ENCODE measurements at places on chromosomes 7 and 10.

- no peak for DNase-seq
These were observed 381.7 kb downstream of the DNAJB6 start for GRCh38 chr7:157718303-157719007.

GRCh38 chr7:2602406-2603043 lies 29.3 kb upstream of the TTYH3 start:
- DNase-seq, result no peak

- DNase-seq, result no peak
These were observed 23.5 kb upstream of the PANK1 start for GRCh38 chr10:89668386-89669071.

DNA sequence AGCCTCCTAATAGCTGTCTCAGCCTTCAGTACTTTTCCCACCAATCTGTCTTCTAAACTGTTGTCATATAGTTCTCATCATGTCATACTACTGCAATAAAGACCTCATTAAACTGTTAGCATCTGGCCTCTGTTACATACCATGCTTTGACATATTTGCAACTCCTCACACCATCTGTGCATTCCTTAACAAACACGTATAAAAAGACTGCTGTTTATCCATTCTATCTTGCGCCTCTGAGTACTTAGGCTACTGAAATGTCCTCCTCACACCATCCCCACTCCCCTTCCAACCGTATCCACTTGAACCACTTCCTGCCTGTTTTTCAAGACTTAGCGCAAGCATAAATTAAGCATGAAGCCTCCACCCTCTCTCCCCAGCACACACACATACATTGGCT lies 41.6 kb downstream of the SLC16A9 start:
- DNase-seq, result no peak

DNA sequence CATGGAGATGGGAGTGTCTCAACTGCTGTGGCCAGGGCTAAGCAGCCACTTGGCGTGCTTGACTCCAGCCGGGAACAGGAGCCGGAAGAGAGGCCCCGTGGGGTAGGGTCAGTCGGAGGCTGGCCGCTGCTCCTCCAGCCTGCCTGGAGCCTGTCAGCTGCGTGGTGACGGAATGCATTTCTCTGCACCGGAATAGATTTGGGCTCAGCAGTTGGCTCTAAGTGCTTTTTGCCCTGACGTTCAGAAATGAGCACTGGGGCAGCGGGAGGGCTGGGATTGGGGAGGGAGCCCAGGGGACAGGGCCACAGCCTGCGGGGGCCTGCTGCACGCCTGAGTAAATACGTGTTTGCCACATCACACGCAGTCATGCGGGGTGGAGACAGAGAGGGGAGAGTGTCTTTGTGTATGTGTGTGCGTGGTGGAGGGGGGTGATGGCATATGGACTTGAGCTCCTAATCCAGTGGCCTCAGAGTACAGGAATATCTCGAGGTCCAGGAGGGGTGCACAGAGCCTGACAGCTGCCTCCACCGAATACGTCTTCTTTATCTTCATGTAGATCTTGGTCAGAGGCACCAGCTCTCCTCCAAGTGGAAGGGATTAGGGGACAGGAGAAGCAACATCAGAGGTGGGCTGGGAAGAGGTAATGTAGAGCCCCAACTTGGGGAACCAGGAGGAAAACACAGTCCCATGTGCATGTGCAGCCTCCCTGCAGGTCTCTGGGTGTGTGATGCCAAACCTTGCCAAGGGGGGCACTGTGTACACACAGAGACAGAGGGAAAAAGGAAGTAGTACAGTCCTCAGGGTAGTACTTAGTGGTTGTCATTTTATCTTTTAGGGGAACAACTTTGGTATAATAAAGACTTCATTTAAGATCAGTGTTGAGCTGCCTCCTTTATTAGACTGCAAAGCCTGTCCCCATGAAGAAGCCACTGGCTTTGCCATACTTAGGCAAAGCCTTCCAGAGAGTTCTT lies 151.4 kb downstream of the CDH23 start:
- peak; percentile 56 for DNase-seq

DNA sequence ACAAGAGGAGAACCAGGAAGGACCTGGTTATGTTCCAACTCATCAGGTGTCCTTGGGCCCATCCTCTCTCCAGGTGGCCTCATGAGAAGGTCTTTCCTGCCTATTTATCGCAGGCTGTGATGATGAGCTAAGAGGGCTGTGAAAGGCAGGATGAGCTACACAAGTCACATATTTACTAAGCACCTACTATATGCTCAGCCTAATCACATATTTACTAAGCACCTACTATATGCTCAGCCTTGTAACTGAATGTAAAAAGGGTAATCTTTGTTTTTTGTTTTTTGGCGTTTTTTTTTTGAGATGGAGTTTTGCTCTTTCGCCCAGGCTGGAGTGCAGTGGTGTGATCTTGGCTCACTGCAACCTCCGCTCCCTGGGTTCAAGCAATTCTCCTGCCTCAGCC lies 44.2 kb upstream of the NPFFR1 start:
- DNase-seq, result no peak

- no peak for DNase-seq
These were observed 2.8 kb downstream of the INHBA start for GRCh38 chr7:41700044-41700471.

- no peak for DNase-seq
These were observed 18.2 kb downstream of the NT5C3A start for GRCh38 chr7:33044401-33044718.

GRCh38 chr7:1301882-1302251 lies 69.2 kb downstream of the UNCX start:
- no peak for DNase-seq

DNA sequence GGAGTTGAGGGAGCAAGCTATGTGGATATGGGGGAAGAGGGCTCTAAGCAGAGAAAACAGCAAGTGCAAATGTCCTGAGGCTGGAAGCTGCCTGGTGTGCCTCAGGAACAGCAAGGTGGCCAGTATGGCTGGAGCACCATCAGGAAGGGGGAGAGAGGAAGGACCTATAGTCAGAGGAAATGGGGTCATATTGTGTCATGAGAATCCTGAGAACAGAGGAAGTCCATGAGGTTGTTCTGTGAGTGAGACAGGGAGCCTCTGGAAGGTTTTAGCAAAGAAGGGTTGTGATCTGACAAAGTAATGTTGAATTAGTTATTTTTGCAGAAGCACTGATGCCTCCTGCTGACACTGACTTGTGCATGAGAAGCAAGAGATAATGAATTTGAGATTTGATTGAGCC lies 204.3 kb downstream of the PTEN start:
- no peak for DNase-seq

DNA sequence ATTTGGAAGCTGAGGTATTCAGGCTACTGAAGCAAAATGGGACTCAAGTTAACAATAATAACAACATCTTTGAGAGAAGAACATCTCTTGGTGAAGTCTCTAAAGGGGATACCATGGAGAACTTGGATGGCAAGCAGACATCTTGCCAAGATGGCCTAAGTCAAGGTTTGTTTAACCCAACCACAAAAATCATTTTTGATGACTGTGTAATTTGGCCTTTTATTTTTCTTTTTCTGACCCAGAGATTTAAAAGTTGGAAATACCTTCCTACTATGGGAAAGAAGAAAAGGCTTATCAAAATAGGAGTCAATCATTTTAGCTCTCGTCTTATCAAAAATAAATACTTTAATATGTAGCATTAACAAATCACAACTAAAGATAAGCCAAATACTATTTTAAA lies 72.4 kb downstream of the PON1 start:
- no peak for DNase-seq

DNA sequence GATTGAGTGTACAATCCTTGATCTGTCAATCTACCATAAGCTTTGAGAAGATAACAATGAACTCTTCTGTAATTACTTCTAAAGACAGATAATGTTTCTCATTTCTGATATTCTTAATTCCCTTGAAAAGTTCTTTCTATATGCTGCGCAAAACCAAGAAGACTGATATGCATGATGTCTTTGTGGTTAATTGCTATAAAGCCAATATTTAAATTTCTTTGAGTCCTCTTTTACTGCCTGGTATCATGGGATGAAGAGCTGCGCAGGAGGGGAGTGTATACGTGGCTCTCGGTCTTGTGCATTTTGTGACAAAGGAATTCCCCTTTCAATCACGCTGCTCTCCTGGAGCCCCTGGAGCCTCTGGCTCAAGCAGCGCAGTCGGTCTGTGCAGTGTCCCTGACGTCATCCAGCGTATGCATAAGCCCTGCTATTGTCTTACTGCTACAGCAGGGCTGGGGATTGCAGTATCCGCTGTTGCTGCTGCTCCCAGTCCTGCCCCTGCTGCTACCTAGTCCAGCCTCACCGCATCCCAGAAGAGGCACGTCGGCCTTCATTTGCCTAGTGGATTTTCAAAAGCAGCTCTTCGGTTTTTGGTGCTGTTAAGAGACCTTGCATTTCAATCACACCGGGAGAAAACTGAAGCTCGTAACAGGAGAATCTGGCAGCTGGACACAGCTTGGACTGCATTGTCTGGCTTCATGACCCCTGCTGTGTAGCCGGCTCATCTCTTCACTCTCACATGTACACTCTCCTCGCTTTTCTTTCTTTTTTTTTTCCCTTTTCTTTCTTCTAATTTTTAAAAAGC lies 66.7 kb downstream of the ST7 start:
- no peak for DNase-seq

All from activated CD8-positive, alpha-beta memory T cell treated with anti-CD3 and anti-CD28 coated beads, Interleukin-2, amount 10 ng/mL, durations not matched to agents 7 days and 5 days (primary cell).